ENCODE measurements at places on chromosomes 4 and X.

- no peak for DNase-seq
Measured at GRCh38 chr4:41172786-41173185, 41.6 kb downstream of the APBB2 start.

DNA sequence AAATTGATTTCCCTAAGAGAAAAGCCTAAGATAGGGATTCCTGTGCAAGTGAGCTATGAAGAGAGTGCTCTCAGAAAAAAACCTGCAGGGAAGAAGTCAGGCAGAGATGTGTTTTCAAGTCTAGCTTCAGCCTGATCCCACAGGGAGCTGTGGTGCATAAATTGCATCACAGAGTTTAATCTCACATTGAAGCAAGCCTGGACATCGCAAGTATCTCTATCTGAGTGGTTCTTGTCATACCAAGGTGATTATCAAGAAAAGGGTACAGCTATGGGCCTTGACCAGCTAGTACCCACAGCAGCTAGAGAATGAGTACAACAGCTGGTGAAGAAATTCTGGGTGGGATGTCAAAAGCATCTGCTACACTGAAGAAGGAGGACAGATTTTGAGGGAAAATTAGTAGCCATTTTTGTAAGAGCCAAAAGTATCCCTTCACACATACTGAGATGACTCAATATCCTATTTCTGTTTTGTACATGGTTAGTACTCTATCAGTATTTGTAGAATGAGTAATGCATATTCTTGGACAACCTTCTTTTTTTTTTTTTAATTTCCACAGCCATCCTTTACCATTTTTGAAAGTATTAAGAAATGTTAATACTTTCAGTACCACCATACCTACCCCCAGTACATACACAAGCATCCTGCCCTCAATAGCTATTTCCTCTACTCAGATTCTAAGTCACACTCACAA lies 708.9 kb downstream of the IL1RAPL1 start:
- no peak for DNase-seq

- no peak for DNase-seq
Measured at GRCh38 chr4:83561381-83561780, 25.5 kb downstream of the GPAT3 start.

DNA sequence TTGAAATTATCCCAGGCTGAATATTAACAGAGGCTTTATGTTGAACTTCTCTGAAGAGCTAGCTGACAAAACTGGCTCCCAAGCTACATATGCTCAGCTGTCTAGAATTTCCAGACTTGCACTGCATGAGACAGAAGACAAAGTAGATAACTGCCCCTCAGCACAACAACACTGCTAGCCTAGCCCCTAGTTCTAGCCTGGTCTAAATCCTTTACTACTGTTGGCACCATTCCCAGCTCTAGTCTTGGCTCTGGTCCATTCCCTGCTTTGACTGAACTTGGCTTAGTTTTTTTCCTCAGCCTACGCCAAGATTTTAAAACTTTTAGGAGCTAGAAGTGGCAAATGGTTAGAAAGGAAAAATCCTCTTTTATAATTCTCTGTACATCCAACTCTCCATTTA lies 7.6 kb upstream of the OPHN1 start:
- no peak for DNase-seq

DNA sequence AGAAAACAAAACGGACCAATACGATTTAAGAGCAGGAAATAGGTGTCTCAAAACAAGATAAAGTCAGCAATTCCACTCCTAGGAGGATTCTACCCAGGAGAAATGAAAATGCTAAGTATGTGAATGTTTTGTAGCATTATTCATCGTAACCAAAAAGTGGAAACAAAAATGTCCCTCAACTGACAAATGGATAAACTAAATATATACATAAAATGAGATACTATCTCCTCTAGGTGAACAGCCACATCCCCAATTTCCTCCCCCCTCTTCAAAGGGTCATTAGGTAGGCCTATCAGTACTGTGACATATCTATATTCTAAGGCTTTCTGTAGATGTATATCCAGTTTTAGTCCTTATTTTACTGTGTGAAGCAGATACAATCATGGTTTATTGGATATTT lies 18.0 kb downstream of the DDX3X start:
- no peak for DNase-seq

- no peak for DNase-seq
Measured at GRCh38 chr4:124745985-124746801, 33.7 kb upstream of the ANKRD50 start.

GRCh38 chr4:44675366-44675765 lies 2.9 kb upstream of the GUF1 start:
- no peak for DNase-seq

GRCh38 chr4:176810481-176811249 lies 17.9 kb upstream of the VEGFC start:
- DNase-seq = no peak

GRCh38 chr4:87036713-87037112 lies 101.9 kb downstream of the AFF1 start:
- DNase-seq = no peak

DNA sequence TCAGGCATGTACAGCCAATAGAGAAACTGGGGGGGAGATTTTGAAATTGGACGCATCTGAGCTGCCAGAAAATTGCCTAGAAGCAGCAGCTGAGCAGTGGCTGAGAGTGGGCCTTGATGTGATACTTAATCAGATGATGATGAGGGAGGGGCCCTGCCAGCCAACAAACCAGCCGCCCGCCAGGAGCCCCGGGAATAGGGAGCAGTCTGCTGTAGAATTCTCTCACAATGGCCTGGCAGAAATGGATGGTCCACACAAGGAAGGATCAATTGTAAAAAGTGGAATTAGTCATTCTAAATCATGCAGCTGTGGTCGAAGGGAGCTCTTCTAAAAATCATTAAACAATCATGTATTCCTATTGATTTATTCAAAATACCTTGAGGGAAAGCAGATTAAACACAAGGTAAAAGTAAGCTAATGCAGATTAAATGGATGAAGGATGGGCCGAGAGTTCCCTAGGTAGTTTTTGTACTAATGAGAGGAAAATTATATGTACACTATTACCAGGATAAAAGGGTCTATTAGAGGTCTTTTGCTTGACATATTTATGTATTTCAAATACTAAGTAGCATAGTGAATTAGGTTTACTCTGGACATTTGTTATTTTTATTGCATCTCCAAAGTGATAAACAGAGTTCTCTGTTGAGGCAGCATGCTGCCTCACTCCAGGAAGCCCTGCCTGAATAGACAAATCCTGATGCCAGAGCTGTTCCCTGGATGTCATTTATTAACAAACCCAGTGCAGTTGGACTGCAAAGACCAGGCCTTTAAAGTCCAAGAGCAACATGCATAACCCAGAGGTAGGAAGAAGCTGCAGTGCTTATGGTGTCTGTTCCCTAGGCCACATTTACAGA lies 91.3 kb downstream of the NKX6-1 start:
- DNase-seq = no peak

DNA sequence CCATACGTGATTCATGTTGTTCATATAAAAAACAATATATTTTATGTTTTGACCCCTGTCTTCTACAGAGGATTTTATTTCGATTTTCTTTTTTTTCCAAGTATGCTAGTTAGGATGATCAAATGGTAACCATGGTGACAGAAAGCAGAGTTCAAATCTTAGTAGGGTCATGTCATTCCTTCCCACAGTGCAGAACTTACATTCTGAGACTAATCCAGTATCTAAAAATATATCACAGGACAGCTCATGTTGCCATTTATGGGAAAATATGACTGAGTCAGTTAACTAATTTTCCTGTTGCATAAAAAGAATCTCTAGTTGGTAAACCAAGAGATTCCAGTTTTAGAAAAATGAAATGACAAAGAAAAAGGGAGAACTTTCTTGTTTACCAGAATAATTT lies 209.5 kb downstream of the PARM1 start:
- no peak for DNase-seq

DNA sequence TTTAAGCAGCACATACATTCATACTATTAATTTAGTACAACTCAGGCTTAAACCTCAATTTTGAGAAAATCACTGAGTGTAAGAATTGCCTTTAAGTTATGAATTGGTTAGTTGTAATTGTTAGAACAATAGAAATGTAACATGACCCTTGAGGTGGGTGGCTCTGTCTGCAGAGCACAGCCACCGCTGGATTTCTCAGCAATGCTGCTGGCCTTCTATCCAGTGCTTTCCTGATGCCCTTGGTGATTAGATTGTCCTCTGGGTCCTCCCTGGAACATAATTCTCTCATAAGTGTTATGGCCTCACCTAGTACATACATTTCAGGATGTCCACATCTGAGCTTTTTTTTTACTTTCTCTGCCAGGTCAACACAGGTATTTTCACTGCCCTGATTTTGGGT lies 213.2 kb downstream of the SLC7A11 start:
- no peak for DNase-seq

- no peak for DNase-seq
Measured at GRCh38 chr4:47118192-47118929, 87.0 kb downstream of the GABRB1 start.

DNA sequence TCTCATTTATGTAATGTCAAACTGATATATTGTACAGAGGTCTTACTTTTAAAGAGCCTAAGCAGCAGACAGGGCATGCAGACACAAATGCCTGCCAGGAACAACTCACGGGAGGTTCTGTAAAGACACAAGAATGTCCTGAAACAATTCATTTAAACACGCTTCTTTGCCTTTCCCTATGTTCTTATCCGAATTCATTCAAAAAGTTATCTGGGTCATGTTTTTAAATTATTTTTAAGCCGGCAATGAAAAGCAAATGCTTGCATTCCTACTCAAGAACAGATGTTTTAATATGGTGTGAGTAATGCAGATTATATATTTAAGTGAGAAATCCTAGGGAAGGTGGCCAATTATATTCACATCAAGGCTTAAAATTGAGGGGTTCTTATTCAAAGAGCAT lies 192.6 kb downstream of the PDGFC start:
- no peak for DNase-seq

DNA sequence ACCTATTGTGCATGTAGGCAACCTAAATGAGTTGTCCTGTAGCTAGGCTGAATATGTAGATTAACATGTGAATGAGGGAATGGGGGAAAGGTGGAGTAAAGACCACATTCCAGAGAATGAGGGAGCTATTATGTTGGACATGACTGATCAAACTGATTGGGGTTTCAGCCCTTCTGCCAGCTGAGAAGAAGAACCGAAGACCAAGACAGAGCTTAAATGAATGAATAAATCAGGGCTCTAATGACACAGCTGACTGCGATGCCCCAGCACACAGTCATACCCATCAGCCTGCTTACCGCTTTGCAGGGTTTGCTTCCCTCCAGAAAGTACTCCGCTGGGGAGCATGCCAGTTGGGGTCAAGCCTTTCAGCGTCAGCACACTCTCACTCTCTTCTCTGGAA lies 315.4 kb downstream of the PPP3CA start:
- DNase-seq = no peak

GRCh38 chr4:26233350-26233749 lies 87.5 kb upstream of the RBPJ start:
- DNase-seq = no peak

GRCh38 chr4:112302320-112303274 lies 5.4 kb downstream of the ALPK1 start:
- no peak for DNase-seq

GRCh38 chr4:183853548-183853940 lies 51.6 kb upstream of the STOX2 start:
- no peak for DNase-seq

- no peak for DNase-seq
Measured at GRCh38 chr4:122007016-122007415, 55.2 kb upstream of the TRPC3 start.

DNA sequence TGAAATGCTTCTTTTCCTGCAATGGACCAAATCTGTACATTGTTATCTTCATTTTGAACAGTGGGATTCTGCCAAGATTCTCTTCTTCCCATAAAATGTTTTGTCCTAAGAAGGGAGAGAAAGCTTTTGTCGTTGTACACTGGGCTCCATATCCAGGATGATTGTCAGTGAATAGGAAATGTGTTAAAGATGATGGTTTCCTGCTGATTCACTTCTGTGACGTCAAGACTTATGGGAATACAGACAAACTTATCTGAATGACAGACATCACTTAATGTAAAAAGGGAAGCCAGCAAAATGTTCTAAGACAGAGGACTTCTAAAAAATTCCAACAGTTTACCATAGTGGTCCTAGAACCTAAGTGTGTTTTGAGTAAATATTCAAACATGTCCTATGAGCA lies 53.7 kb upstream of the HPF1 start:
- no peak for DNase-seq

DNA sequence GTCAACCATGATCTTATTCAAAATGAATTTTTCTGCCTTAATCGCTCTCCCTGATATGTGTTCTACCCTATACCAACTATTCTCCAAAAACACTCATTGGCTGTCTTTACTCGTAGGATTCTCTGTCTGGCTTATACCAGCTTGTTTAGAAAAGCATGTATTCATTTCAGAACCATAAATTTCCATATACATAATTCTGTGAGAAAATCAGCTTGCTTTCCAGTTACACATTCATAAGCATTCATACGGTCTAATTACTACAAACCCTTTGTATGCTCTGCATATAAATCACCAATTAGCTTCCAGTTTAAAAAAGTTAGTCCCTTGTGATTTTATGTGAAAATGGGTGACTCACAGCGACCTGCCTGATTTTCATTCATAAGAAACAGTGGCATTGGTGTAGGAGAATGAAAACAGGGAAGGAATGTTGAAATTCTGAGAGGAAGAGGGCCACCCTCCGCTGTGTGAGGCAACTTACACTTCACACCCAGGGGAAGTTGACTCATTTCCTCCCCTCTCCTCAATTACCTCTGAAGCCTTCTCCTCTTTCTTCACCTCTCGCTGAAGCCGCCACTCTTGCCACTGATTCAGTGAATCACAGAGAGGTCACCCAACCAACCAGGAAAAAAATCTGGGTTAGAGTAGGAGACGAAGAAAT lies 63.3 kb downstream of the MEPE start:
- DNase-seq = no peak

DNA sequence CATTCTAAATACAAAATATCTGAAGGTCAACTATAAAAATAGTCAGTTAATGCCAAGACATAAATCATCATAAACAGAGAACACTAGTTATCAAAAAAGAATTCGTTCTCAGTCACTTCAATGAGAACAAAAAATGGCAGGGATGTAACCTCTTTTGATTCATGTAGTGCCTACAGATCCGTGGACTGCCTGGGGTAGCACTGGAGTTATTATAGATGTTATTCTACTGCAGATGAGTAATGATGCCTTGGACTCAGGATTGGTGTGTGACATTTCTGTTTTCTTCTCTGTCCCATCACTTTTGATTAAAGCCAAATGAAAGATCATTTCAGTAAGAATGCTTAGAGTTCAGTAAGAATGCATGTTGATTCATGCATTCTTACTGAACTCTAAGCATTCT lies 440.4 kb downstream of the FAM133A start:
- no peak for DNase-seq

GRCh38 chr4:36196145-36196913 lies 48.0 kb downstream of the ARAP2 start:
- no peak for DNase-seq

DNA sequence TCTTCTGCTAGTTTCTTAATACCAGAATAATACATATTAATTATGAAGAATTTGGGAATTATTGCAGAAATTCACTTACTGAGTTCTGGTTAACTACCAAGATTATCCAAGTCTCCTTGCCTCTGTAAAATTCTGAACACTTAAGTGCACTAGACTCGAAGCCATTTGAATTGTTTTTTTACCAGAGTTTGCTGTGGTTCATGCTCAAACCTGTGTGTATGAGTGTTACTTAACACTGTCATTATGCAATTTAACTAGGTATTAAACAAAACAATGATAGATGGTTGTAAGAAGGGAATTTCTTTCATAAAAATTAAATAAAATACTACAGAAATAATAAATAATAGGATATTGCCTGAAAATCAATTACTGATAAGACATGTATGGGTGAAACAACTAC lies 145.6 kb upstream of the FAT4 start:
- no peak for DNase-seq
